ENCODE measurements at places on chromosomes 11 and 22.

GRCh38 chr11:22454461-22455090 is 116.4 kb downstream of the SLC17A6 start:
- no peak for DNase-seq

DNA sequence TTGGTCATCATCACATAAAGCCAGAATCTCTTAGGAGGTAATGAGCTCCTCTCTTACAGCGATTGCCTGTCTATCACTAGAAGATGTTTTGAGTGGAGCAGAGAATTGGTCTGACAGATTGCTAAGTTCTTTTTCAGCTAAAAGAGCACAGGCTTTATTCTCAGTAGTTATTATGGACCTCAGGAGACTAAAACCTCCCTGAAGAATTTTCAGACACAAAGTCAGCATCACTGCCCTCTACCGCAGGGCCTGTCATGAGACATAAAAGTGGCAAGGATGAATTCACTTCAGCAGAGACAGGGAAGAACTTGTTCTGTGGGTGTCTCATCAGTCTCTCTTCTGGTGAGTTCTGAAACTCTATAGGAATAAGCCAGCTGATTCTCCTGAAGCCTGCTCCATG is at the start of gene OR51I2:
TSS of gene OR51I2 (plus strand) at position 301 of the 400 bp plus-strand sequence. CDS start 4,166 bp downstream, outside the sequence.
- DNase-seq = no peak

GRCh38 chr11:22512457-22512856 is 113.2 kb downstream of the FANCF start:
- DNase-seq = no peak

DNA sequence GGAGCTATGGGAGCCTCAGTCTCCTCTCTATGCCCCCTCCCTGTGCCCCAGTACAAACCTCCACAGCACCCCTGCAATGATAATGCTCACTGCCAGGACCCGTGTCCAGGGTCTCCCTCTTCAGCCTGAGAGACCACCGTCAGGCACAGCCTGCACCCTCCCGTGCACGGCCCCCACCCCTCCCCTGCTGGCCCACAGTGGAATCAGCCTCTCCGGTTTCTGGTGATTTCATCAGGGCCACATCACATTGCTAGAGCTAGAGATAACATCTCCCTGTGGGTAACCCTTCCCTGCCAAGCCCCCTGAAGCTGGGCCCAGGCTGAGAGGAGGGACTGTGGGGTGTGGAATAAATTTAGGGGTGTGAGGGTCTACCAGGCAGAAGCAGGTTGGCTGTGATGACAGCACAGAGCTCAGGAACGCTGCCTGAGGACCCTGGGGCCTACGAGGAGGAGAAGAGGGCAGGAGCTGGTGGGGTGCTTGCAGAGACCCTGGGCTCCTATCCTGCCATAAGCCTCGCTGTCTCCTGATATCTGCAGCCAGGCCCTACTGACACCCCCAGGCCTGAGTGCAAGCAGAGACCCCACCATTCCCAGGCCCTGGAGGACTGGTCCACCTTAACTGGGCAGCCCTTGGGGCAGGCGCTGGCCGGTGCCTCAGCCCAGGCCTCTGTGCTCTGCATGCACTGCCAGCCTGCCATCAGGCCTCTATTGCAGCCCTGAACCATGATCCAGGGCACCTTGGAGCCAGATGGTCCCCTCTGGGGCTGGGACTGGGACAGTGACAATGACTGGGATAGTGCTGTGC is at the start of gene KLHDC7B:
TSS of gene KLHDC7B (plus strand) at position 378 of the 804 bp plus-strand sequence. CDS start at position 723, 345 bp downstream.
- no peak for DNase-seq

- no peak for DNase-seq
Measured at GRCh38 chr22:19870153-19871022, 15.7 kb upstream of the GNB1L start.

- DNase-seq = no peak
Measured at GRCh38 chr11:19316434-19316833, 75.7 kb upstream of the E2F8 start.

- no peak for DNase-seq
Measured at GRCh38 chr11:48022445-48022844, 42.1 kb downstream of the PTPRJ start.

DNA sequence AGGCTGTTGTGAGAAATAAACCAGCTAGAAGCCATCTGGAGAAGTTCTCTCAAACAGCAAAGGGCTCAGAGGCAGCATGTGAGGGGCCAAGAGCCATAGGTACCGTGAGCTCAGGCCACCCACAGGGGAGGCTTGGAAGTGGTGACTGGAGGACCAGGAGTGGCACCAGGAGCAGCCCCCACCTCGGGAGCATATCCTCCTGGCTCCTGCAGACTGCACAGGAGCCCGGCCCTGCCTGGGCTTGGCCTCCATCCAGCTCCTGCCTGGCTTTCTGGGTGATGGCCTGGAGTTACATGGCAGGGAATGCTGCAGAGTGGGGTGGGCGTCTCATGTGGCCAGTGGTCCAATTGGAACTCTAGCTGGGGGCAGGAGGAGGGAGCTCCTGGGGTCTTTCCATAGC is 4.2 kb upstream of the MPPED1 start:
- no peak for DNase-seq

GRCh38 chr11:66068154-66068821 is 1.8 kb upstream of the PACS1 start:
- peak; percentile 64 for DNase-seq

All from amygdala (tissue), 56 donors.